ENCODE measurements at places on chromosomes 2 and 18.

- DNase-seq = no peak
Measured at GRCh38 chr2:19690429-19690828, 211.4 kb downstream of the TTC32 start.

DNA sequence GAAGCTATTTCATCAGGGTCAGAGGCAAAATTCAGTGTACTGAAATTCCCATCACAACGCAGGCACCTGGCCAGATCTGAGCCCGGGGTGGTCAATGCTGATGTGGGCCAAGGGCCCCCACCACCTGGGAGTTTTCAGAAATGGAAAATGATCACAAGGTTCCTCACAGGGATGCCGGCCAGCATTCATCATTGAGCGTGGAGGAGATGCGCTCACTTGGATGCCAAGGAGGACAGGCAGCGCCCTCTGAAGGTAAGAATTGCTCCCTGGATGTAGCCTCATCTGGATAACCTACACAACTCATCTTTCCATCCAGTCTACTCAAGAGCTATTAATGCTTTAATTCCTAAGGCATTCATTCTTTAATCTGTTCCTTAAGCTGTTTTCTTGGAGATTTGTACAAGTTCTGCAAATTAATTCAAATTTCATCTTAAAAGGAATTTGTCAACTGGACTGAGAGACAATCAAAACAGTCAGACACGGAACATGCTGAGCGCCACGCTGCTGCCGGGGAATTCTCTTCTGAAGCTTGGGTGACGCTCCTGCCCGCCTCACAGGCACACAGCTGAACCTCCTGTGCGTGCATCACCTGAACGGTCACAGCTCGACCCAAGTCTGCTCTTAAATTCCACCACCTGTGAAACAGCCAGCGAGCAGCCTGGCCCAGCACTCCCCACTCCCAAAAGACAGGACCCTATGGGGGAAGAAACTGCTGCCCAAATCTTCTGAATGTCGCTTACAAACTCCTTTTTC, 206.7 kb downstream of the HDAC4 start:
- DNase-seq = peak; percentile 2

DNA sequence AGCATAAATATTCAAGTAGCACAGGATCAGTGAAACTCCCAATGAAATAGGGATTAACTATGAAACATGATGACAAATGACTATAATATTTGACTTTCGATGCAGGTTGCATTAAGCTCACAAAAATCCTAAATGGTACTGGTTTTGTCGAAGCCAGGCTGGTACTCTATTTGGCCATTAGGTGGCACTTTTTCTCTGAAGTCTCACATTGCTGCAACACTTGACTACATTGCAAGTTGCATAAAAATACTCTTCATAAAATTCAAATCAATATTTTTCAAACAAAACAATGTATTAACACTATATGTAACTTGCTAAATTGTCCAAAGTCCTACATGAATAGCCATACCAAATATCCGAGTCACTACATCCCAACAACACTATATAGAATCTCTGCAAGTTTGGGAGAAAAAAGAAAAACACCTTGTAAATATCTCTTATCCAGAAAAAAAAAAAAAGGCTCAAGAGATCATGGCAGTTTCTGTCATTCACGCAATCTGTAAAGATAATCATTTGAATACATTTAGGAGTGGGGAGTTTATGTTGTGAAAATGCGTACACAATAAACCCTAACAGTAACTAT, 9.5 kb downstream of the RTTN start:
- DNase-seq = peak; percentile 74

DNA sequence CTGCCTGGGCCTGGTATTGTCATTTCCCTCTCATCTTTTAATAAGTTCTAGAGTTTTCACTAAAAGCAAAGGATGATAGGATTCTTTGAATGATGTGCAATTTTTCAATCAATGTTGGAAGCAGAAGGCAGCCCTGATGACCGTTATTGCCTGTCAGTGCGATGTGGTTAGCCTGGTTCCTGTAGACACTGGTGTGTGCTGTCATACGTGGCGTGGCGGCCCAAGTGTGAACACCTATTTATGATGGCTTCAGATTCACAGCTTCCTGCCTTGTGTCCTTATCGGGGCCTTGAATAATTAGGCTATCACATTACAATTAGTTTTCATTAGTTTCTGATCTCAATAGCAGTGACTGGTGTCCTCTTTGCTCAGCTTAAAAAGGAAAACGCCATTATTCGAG, 218.5 kb downstream of the TPGS2 start:
- DNase-seq = no peak

DNA sequence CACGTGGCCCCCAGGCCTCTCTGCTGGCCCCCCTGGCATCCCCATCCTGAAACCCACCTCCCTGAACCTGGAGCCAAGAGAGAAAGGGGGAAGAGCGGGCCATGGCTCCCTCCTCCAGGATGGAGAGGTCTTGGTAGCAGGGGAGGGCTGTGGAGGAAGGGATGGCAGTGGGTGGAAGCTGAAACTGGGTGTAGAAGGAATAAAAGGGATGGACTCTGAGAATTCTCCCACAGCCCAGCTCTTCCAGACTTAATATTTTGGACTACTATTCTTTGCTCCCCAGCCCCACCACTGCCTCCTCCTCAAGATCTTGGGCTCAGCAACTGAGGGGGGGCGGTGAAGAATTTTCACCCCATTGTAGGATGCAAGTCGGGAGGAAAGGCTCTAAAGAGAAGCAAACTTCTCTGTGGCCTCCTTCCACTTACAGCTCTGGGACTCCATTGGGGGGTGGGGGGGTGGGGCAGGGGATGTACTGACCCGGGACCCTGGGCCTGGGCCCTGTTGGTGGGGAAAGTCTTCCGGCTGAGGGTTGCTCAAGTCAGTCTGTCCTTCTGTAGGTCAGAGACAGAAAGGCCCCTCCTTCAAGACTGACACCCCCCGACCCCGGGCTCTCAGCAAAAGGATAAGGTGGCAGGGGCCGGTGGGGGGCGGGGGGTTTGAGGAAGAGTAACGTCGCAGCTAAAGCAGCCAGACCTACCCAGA, 501 bp downstream of the TNS1 start:
- no peak for DNase-seq
